ENCODE measurements at places on chromosomes 5 and 9. TPM values are rescaled to one million over a fixed set of nuclear protein-coding genes. Genes with fewer than 3 reads are reported as not detected.

Gene TMEM252
- total RNA-seq, result not detected

DNA sequence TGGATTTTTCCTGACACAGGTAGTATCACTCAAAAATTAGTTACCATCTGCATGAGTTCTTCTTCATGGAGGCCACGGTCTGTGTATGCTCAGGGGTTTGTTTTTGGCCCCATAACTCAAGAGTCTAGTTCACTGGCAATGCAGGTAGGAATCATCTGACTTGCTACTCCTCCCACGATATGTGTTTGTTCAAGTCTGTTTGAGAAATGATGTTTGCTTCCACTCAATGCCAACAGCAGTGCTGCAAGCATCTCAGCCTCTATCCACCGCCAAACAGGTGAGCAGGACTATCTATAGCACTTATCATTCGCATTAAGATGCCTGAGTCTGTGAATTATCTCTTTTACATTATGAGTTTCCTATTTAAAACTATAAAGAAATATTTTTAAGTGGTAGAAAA, 264.8 kb upstream of the PTGER4 start:
- H3K36me3 ChIP-seq, result no peaks in the 10 kb centered on the region
- H3K4me3 ChIP-seq, result no peak overlapping the region
- H3K27ac ChIP-seq, result no peak overlapping the region

DNA sequence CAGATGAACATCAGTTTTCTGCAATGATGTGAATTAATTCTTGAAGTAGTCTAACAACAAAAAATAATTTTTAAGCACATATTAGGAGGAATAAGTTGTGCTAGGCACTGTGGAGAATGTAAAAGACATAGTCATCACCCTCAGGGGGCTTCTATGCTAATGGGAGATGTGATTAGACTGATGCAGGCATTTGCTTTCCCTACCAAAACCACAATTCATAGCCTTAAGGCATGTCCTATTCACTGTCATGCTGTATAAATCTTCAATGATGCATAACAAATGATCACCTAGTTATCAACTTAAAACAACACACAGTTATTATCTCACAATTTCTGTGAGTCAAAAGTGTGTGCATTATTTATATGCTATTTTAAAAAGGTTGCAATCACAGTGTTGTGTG, 422.6 kb downstream of the MAN2A1 start:
- H3K4me3 ChIP-seq, result no peak overlapping the region
- DNase-seq, result no peak
- no peaks in the 10 kb centered on the region for H3K36me3 ChIP-seq
- no peak overlapping the region for H3K27ac ChIP-seq
- no peaks in the 10 kb centered on the region for H3K27me3 ChIP-seq

Gene SPINK7
- not detected for total RNA-seq

- no peaks in the 10 kb centered on the region for H3K27me3 ChIP-seq
- H3K4me1 ChIP-seq, result no peaks in the 10 kb centered on the region
- H3K36me3 ChIP-seq, result no peaks in the 10 kb centered on the region
- H3K27ac ChIP-seq, result no peak overlapping the region
Measured at GRCh38 chr9:79395755-79396154, 176.0 kb upstream of the TLE4 start.

Gene ATP10B
- total RNA-seq, result 0.07 TPM

GRCh38 chr5:149251546-149251945, 20.1 kb upstream of the AFAP1L1 start:
- no peaks in the 10 kb centered on the region for H3K4me1 ChIP-seq
- no peak for DNase-seq

DNA sequence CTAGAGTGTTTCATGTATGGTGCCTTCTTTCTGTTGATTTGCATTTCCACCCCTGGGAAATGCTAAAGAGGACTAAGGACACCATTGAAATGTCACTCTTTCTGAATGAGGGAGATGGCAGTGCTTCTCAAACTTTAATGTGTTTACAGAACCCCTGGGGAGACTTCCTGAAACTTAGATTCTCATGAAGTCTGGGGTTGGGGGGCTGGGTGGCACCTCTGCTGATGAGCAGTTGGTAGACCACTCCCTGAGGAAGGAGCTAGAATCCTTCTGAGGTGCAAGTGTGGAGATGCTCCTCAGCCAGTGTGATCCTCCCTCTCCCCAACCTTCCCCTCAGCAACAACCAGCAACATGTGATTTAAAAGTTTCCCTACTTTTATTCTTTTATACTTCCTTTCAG, 546.8 kb downstream of the LRRC70 start:
- no peaks in the 10 kb centered on the region for H3K4me1 ChIP-seq
- H3K4me3 ChIP-seq, result no peak overlapping the region
- no peak for DNase-seq
- H3K27me3 ChIP-seq, result no peaks in the 10 kb centered on the region

Gene SAPCD2
- total RNA-seq, result not detected
